Activated CD4-positive, alpha-beta T cell treated with anti-CD3 and anti-CD28 coated beads, Interleukin-2, amount 50 U/mL, for 48 hours (primary cell): ENCODE measurements at places on chromosomes 2 and 18.
A peak's percentile ranks its signal among the peaks of the same experiment; 100 is the strongest.

DNA sequence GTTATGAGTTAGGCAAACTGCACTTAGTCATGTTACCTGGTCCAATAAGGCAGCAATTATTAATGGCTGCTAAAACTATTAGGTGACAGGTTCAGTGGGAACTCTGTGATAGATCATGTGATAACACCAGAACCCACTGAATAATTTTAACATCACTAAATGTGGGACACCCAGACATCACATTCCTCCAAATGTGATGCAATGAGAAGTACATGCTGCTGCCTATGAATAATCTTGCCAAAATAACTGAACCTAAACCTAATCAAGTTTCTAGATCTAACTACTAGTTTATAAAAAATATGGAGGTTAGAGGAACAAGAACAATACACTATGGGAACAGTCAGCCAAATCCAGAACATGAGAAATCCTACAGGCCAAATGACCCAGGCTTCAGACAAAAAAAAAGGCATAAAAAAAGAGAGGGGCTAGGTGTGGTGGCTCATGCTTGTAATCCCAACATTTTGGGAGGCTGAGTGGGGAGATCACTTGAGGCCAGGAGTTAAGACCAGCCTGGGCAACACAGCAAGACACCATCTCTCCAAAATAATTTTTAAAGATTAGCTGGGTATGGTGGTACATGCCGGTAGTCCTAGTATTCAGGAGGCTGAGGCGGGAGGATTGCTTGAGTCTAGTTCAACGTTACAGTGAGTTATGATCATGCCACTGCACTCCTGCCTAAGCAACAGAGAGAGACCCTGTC lies 7.0 kb upstream of the ACTR2 start:
- no peak for DNase-seq

GRCh38 chr2:47297767-47298425 lies 105.1 kb upstream of the MSH2 start:
- DNase-seq: no peak

DNA sequence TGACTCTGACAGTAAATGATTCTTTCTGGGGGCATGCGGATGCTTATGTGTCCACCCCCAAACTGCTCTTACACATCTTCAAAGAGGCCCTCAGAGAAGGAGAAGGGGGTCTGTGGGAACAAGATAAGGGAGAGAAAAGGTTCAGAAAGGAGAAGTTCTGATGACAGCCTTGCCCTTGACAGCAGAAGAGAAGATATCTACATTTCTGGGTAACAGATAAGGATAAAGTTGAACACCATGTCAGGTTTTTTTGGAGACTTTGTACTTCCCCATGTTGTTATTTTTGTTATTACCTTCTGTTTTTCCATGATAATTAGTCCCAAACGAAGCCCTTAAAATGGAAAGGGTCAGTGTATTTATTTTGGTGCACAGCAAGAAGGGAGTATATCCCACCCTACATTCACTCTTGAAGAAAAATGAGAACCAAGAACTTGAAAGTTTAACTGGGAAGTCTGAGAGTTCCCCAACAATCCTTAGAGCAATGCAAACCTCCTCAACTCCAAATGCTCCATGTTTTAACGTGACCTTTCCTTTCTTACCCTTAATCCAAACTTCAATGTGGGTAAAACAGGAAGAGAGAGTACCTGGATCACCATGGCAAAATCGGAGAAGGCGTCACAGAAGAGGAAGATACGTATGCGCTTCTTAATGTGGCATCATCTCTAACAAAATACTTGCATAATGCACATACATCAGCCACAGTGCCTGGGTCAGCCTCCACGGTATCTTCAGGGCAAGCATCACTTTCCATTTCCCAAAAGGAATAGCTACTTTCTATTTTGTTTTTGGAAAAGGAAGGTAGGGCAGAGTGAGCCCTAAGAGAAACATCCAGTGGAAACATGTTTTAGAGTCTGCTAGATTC lies 264.6 kb upstream of the STON1 start:
- DNase-seq: no peak

GRCh38 chr18:22230471-22230945 lies 61.1 kb downstream of the GATA6 start:
- DNase-seq: no peak

GRCh38 chr18:9608728-9609127 lies 5.6 kb downstream of the PPP4R1 start:
- no peak for DNase-seq

- DNase-seq: no peak
Observed at GRCh38 chr18:6435731-6436130, 21.0 kb upstream of the L3MBTL4 start.

DNA sequence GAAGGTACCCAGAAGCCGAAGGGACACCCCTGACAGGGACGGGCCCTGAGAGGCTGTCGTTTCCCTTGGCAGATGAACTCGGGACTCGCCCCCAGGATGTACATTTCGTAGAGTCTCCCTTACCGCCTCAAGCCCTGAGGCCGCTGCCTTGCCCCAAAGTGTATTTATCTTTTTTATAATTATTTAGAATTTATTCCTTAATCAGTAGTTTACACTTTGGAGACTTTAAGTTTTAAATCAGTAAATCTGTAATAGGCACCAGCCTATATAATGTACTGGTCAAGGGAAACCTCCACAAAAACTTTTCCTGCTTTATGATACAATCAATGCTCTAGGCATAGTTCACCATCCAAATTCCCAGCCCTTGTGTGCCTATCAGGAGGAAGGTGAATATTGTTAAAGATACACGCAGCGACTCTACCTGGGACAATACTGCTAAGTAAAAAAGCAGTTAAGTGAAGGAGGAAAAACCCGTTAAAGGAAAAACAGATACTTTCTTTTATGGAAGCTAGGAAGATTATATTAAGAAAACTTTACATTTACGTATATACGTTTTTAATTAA lies 848 bp downstream of the VRK2 start:
- no peak for DNase-seq

GRCh38 chr2:56318147-56318546 lies 134.4 kb downstream of the CCDC85A start:
- DNase-seq: no peak

- DNase-seq: no peak
Observed at GRCh38 chr2:241902357-241902991, 32.9 kb downstream of the RTP5 start.

GRCh38 chr2:240999873-241000541 lies 1.6 kb downstream of the SNED1 start:
- DNase-seq: no peak

DNA sequence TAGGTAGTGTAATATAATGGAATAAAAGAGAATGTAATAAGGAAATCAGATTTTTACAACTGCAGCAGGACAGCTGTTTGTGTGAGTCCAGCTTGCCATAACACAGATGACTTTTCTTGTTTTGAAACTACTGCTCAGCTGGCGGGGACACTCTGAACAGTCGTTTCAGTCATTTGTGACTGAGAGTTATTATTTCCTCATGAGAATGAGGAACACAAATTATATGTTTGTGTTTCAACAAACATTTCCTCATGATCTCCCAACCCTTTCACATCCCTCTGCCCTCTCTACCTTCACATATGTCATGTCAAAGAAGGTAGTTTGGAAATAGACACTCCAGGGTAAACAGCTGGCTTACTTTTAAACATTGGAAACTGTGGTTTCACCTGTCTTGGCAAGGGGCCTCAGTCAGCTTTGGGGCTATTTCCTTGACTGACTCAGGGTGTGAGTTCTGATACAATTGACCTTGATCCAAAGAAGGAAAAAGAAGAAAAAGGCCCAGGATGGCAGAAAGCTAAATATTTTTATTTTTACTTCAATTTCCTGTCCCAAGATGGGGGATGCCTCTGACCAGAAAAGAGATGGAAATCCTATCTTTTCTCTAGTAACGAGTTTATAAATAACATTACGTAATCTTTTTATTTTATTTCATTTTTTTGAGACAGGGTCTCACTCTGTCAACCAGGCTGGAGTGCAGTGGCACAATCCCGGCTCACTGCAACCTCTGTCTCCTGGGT lies 593 bp downstream of the SP140L start:
- no peak for DNase-seq

- DNase-seq: no peak
Observed at GRCh38 chr2:200609028-200609614, 23.3 kb downstream of the AOX1 start.

GRCh38 chr2:120318626-120319025 lies 27.3 kb upstream of the INHBB start:
- no peak for DNase-seq

GRCh38 chr2:197547163-197547900 lies 31.5 kb downstream of the MOB4 start:
- no peak for DNase-seq

GRCh38 chr2:68689553-68690537 lies 44.8 kb upstream of the ARHGAP25 start:
- DNase-seq: peak; percentile 26

DNA sequence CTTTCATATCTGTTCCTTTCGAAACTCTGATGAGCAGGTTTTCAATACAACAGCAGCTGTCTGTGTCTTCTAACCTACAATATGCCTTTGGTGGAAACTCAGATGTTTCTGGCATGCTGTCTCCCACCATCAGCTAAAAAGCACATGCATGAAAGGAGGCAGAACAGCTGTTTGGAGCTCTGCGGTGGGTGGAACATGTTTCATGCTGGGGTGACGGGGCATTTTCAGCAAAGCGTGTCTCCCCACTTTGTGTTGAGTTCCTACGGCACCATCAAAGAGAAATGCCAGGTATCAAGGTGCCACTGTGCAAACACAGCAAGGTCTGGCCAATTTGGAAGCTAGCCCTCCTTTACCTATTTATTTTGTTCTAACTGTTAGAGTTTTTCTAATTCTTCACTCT lies 290.1 kb downstream of the CLIP4 start:
- DNase-seq: no peak
